Activated CD4-positive, alpha-beta T cell treated with anti-CD3 and anti-CD28 coated beads for 24 hours (primary cell): ENCODE measurements at places on chromosomes 5 and 9.

GRCh38 chr9:131635285-131635684 lies 90.0 kb downstream of the PRRT1B start:
- DNase-seq: peak; percentile 61

DNA sequence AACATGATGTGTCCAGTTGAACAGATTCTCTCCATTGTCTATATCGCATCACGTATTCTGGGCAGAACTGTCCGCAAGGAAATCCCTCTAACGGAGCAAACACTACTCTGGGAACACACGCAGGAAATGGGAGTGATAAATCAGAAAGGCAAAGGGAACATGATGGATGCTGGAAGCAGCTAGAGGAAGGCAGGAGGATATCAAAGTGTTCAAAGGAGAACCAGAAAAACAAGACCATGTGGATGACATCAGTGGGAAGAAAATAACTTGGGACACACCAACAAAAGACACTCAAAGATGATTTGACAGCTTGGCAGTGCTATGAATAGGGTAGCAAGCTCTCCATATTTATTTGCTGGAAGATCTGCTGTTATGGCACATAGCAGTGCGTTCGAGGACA lies 142.9 kb downstream of the PLK2 start:
- DNase-seq: no peak

- no peak for DNase-seq
Measured at GRCh38 chr5:73805449-73805848, 179.5 kb downstream of the ARHGEF28 start.

- no peak for DNase-seq
Measured at GRCh38 chr5:83750749-83751148, 30.1 kb upstream of the HAPLN1 start.

DNA sequence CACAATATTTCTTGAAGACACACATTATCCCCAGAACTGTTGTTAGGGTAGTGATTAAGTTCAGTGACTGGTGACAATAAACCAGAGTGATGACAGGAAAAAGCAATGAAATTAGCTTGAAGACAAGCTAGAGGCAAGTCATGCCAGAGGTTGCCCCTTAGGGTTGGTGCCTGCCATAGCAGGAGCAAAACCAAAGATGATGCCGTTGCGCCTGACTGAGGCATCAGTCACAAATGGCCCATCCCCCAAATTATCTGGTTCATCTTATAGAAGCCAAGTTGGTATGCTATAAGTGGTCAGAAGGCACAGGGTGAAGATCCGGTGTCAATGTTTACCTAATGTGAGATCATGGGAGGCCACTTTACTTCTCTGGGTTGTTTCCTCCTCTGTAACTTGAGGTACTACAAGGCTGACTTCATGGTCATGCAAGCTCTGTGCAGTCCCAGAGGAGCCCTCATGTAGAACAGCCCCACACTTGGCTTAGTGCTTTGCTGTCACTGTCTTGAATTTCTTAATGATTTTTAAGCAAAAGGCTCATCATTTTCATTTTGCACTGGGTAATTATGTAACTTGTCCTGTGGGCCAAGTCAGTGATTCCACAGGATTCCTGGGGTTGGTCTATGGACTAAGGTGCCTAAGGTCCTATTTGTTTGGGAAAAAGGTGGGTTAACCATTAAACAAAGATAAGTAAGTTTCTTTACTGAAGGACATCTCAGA lies 211.3 kb downstream of the MAN2A1 start:
- no peak for DNase-seq

GRCh38 chr5:36744773-36745589 lies 131.6 kb upstream of the NIPBL start:
- no peak for DNase-seq

DNA sequence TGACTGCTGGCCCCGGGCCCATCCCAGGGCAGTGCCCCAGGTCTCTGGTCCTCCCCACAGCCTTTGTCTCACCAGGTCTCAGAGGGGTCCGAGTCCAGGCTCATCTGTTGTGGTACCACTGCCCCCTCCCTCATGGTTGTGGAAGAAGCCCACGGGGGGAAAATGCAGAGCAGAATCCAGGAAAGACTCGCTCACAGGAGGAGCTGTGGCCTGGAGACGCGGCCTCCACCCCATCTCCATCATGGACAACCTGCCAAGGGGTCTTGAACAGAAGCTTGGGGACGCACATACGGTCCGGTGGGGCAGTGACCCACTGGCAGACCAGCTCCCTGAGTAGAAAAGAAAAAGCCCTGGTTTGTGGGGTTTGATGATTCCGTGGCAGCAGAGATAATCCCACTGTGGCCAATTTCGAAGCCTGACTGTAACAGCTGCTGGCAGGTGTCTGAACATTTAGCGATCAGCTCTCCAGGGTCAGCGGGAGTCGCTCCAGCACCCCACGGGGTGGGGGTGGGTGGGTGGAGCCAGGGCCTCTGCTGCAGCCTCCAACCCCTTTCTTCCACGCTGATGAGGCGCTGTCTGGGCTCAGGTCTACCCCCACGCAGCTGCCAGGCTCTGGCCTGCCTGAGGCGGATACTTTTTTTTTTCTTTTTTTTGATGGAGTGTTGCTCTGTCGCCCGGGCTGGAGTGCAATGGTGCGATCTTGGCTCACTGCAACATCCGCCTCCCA lies 1.9 kb upstream of the GRIN1 start:
- DNase-seq: no peak

DNA sequence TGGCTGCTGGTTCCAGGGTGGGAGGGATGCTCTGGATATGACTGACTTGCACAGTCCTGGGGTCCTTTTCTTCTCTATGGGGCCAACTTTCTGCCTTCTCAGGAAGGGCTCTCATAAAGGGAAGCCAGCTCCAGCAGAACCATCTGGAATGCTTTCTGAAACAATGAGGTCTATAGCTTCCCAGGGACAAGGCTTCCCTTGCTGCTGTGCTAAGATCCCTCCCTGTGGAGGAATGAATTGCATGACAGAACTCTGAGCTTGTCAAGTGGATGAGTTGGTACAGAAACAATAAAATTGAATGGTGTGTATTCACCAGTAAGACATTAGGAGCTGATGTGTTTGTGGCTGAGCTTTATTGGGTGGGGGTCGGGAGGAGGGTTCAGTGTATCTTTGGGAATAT lies 19.8 kb downstream of the CKMT2 start:
- no peak for DNase-seq

GRCh38 chr5:1479581-1480188 lies 34.4 kb upstream of the SLC6A3 start:
- DNase-seq: no peak

GRCh38 chr9:38390442-38390841 lies 2.1 kb upstream of the ALDH1B1 start:
- DNase-seq: no peak

- no peak for DNase-seq
Measured at GRCh38 chr5:170284231-170284630, 13.3 kb downstream of the LCP2 start.

- DNase-seq: no peak
Measured at GRCh38 chr9:86183229-86184137, 76.0 kb downstream of the C9orf153 start.

- DNase-seq: no peak
Measured at GRCh38 chr5:59765446-59765845, 128.1 kb downstream of the PDE4D start.

DNA sequence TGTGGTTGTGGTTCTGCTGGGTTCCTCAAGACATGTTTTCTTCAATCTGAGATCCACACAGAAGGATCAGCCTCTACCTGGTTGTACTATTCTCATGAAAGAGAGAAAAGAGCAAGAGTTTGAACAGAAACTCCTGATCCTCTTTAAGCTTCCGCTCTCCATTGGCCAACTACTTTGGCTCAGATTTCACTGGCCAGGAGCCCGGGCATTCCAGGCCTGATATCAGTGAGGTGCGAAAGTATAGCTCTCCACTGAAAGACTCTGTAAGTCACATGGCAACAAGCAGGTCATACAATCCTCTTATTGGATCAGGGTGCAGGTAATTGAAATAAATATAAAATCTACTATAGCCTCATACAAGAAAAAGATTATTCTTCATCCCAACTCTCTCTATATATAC lies 920.5 kb downstream of the TLE4 start:
- no peak for DNase-seq

GRCh38 chr9:36891341-36891811 lies 142.7 kb downstream of the PAX5 start:
- no peak for DNase-seq

GRCh38 chr9:20250791-20251190 lies 371.5 kb downstream of the MLLT3 start:
- DNase-seq: no peak

GRCh38 chr9:26460624-26461023 lies 432.0 kb downstream of the CAAP1 start:
- no peak for DNase-seq

GRCh38 chr5:81408496-81408895 lies 14.6 kb upstream of the ACOT12 start:
- no peak for DNase-seq

DNA sequence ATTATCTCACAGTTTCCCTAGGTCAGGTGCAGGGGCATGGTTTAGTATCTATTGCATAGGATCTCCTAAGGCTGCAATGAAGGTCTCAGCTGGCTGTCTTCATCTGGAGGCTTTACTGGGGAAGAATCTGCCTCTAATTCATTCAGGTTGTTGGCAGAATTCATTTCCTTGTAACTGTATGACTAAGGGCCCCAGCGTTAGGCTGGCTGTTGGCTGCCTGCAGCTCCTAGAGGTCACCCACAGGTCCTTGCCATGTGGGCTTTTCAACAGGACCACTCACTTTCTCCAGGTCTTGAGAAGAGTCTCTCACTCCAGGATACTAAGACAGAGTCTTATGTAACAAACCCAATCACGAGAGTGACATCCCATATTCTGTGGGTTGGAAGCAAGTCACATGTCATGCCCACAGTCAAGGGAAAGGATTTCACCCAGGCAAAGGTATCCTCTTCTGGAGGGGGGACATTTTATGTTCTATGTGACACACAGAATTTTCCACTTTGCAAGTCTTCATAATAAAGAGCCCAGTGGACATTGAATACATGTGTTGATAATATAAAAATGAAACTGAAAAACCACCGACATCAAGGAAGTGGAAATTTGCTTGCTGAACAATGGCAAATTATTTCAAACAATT lies 38.2 kb downstream of the HMHB1 start:
- DNase-seq: no peak

DNA sequence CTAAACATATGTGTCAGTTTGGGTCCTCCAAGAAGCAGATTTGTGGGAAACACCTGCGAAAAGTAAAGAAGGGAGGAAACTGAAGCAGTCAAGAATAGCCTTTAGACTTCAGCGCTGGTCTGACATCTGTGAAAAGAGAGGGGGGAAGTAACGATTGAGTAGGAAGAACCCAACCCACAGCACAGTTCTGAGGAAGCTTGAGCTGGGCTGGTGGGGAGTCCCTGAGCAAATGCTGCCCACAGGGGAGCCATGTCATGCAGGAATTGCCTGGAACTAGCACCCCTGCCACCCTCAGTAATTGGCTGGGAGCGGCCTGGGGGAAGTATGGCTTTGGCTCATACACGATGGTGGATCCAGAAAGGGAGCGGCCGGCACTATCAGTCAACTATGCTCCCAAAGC lies 20.6 kb downstream of the FAM240B start:
- no peak for DNase-seq

DNA sequence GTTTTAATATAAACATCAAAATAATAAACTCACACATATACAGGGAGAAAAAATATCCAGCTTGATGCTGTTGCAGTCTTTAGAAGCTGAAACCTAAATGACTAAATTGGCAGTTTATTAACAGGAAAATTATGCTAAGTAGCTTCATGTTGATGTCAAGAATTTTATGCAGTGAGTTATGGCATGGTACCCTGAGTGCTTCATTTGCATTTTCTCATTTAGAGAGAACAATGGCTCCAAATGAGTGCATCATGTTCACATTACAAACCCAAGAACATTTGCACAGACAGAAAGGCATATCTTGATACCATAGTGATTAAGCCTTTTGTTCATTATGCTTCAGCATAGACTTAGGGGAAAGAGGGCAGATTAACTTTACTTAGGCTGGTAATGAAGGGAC lies 102.9 kb upstream of the FSTL4 start:
- no peak for DNase-seq

DNA sequence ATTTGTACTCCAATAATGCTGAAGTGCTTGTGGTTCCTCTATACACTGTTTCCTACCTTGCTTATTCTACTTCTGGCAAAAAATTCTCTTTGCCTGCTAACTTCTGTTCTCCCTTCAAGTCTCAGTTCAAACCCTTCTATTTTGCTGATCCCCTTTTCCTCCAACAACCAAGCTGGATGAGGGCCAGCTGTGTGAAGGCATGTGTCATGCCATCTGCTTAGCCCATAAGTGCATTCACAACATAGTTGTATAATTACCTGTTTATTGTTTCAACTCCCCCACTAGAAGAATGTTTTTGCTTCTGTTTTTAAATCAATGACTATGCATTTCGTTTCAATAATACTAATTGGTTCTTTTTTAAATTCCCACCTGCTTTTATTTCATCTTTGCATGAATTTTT lies 1951.4 kb upstream of the WWC1 start:
- DNase-seq: no peak

- no peak for DNase-seq
Measured at GRCh38 chr5:149297340-149298025, 25.8 kb downstream of the AFAP1L1 start.

DNA sequence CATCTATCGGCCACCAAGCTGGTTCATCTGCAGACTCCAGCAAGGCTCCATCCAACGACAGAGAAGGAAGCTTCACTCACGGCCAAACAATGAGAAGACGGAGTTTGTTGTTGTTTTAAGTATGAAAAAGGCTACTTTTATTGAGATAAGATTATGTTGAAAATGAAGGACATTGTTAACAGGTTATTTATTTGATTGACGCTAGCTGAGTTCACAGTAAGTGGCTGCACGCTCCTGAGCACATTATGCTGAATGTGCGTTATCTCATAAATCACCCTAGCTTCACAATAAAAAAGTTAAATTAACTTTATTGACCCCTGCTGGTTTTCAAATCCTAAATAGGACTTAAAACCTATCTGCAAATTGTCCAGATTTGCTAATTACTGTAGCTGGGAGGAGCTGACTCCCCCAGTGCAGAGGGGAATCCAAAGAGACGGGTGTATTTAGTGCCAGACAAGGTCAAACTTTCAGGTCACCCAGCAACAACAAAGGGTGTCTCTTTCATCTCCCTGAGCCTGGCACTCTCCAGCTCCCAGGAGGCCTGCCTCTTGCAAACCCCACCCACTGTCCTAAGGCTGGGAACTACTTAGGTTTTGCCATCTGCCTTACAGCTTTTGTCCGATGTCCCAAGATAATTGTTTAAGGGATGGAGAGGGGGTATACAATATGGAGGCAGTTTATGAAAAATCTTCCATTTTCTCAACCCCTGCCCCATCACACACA lies 129.2 kb downstream of the ZDHHC21 start:
- DNase-seq: no peak

- DNase-seq: no peak
Measured at GRCh38 chr9:93669958-93670207, 93.5 kb downstream of the PHF2 start.

GRCh38 chr5:180117000-180117725 lies 45.6 kb upstream of the RNF130 start:
- DNase-seq: no peak

GRCh38 chr5:111135946-111136345 lies 43.8 kb downstream of the WDR36 start:
- DNase-seq: no peak
